ENCODE measurements at places on chromosomes 13 and 19.

GRCh38 chr19:18000915-18001776 lies 6.8 kb upstream of the ARRDC2 start:
- DNase-seq: peak; percentile 89

GRCh38 chr13:68535329-68535728 lies 1305.2 kb upstream of the PCDH9 start:
- no peak for DNase-seq

- no peak for DNase-seq
Observed at GRCh38 chr13:65744836-65745235, 1485.3 kb downstream of the PCDH9 start.

GRCh38 chr19:15636026-15636425 lies 4.7 kb upstream of the CYP4F3 start:
- no peak for DNase-seq

DNA sequence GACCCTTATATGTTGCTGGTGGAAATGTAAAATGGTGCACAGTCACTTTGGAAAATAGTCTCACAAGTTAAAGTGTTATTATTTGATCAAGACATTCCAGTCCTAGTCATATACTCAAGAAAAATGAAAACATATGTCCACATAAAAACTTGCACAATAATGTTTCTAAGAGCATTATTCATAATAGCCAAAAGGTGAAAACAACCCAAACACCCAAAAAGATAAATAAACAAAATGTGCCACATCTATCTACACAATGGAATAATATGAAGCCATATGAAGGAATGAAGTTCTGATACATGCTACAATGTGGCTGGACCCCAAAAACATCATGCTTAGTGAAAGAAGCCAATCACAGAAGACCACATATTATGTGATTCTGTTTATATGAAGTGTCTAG lies 14.4 kb upstream of the AKAP8 start:
- DNase-seq: no peak

GRCh38 chr19:10013834-10014618 lies 743 bp downstream of the RDH8 start:
- no peak for DNase-seq

DNA sequence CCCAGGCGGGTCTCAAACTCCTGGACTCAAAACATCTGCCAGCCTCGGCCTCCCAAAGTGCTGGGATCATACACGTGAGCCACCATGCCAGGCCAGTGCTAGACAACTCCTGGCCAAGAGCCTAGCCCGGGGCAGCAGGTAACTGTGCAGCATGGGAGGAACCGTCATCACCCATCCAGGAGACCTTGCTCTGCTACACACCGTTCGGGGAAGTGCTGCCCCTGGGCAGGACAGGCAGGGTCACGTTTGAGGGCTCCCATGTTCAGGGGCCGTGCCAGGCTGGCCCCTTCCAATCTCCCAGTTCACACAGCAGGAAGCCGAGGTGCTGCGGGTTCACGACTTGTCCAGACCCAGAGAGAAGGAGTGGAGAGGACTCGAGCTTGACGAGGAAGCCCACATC lies 35.1 kb downstream of the NAXD start:
- no peak for DNase-seq

DNA sequence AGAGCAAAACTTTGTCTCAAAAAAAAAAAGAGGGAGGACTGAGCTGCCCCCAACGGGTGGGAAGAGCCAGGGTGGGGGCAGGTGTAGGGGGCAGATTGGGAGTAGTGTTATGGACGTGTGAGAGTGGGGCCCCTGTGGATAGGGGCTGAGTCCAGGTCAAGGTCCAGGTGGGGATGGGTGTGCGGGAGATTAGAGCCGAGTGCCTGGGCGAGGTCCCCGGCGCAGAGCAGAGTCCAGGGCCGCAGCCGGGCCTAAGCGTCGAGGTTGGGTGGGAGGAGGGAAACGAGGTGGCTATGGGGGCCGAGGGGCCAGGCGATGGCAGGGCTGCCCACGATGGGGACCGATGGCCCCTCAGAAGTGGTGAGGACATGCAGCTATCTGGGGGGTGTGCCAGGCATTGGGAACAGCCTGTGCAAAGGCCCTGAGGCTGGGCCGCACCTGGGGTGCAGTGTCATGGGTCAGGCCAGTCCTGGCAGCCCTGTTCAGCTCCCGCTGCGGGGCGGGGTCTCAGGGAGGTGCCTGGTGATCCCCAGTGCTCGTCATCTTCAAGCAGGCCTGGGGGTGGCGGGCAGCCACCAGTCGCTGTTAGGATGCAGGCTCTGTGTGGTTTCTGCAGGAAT lies 12.3 kb upstream of the MISP start:
- no peak for DNase-seq

- peak; percentile 100 for DNase-seq
Observed at GRCh38 chr19:49877020-49877878, at the start of the genes AKT1S1 and TBC1D17. TSS of gene AKT1S1 (minus strand) at chr19:49877355. CDS start at chr19:49873295, 4,060 bp downstream. TSS of gene TBC1D17 (plus strand) at chr19:49877702. CDS start at chr19:49877724, 22 bp downstream.

GRCh38 chr13:109949397-109949796 lies 163.0 kb upstream of the IRS2 start:
- no peak for DNase-seq
